Large intestine (tissue), 12 donors: ENCODE measurements at places on chromosomes 16 and 17. TPM values are rescaled to one million over a fixed set of nuclear protein-coding genes. Genes with fewer than 3 reads are reported as not detected.

DNA sequence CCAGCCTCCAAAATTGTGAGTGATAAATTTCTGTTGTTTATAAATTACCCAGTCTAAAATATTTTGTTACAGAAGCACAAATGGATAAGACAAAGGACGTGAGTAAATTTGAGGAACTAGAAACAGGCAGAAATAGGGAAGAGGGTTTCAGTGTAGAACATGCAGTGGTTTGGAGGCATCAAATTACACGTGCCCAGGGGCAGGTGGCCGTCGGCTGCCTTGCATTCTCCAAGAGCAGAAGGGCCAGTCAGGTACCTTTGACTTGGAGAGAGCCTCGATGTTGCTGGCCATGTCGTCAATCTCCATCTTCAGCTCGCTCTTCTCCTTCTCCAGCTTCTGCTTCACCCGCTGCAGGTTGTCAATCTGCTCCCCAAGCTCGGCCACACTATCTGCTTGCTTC lies 54.3 kb downstream of the MYH13 start:
- H3K4me1 ChIP-seq: no peaks in the 10 kb centered on the region
- DNase-seq: no peak
- H3K27me3 ChIP-seq: peaks cover 7% of the 10 kb centered on the region
- no peaks in the 10 kb centered on the region for H3K36me3 ChIP-seq
- no peak overlapping the region for H3K4me3 ChIP-seq

The MYH13 gene
- polyA plus RNA-seq: 0.04 TPM

DNA sequence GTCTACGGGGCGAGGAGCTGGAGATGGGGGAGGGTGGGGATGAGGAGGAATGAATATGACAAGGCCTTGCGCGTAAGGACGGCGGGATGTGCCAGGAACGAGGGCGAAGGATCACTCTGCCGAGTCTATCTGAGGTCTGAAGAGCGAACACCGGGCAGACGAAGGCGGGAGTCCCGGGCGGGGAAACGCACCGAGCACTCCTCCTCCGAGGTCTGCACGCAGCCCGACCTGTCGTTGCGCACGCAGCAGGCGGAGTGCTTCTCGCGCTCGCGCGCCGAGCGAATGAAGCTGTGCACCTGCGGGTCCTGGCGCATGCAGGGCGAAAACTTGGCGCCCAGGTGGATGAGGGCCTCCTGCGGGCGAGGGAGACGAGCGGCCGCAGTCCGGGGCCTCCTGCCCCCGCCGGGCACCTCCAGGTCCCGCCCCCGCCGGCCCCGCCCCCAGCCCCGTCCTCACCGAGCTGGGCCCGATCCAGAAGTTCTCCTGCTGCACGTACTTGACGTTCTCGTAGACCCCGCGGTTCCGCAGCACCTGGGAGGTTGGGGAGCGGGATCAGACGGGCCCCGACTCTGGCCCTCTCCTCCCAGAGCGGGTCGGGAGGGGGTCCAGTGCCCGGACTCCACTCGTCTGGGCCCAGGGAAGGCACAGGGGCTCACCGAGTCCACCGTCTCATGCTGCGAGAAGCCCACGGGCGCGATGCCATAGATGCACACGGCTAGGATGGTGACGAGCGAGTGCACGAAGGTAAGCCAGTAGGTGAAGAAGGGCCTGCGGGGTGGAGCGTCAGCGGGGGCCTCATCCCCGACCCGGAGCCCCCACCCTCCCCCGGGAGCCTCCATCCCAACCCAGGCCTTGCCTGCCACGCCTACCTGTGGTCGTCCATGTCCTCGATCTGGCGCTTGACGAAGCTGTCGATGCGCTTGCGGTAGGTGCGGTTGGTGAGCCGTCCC lies 7.6 kb downstream of the SNRNP25 start:
- H3K27me3 ChIP-seq: no peaks in the 10 kb centered on the region
- H3K36me3 ChIP-seq: peaks cover 67% of the 10 kb centered on the region
- H3K4me3 ChIP-seq: no peak overlapping the region
- DNase-seq: no peak

DNA sequence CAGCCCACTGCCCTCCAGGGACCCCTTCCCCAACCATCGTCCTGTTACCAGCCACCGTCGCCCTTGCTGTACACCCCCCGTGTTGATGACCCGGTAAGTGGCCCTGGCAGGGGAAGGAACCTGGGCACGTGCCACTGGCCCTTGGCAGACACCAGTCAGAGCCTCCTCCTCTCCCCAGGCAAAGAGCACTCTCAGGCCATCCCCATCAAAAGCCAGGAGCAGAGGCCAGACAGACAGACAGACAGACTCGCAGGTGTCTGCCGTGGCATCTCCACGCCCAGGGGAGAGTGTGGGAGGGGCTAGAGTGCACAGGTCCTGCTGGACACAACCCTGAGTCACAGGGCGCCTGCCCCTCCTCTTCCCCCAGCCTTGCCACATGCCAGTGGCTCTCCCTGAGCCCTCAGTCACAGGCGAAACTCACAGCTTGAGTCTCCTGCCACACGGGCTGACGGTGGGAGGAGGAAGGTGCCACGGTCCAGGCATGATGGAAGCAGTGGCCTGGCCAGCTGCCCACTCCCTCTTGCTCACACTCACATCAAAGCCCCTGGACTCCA lies 7.8 kb downstream of the CLCN7 start:
- H3K4me3 ChIP-seq: no peak overlapping the region
- H3K36me3 ChIP-seq: peaks cover 14% of the 10 kb centered on the region
- no peak for DNase-seq
- peaks cover 4% of the 10 kb centered on the region for H3K4me1 ChIP-seq

DNA sequence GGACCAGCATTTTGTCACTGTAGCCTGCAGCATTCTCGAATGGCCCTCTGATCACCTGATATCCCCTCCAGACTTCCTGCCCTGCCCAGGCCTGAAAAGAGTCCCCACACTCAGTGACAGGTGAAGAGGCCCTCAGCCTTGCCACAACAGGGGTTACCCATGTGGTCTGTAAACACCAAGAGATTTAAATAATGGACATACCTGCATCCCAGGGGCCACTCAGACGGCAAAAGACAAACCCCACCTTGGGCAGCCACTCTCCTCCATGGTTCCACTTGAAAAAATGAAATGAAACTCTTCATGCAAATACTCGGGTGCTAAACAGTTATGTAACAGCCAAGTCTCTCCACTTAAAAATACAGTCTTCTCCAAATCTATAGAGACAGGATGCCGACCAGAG lies 22.9 kb upstream of the PECAM1 start:
- H3K4me1 ChIP-seq: peaks cover 7% of the 10 kb centered on the region
- H3K36me3 ChIP-seq: no peaks in the 10 kb centered on the region
- no peak overlapping the region for H3K27ac ChIP-seq

The KRT34 gene
- polyA plus RNA-seq: not detected

DNA sequence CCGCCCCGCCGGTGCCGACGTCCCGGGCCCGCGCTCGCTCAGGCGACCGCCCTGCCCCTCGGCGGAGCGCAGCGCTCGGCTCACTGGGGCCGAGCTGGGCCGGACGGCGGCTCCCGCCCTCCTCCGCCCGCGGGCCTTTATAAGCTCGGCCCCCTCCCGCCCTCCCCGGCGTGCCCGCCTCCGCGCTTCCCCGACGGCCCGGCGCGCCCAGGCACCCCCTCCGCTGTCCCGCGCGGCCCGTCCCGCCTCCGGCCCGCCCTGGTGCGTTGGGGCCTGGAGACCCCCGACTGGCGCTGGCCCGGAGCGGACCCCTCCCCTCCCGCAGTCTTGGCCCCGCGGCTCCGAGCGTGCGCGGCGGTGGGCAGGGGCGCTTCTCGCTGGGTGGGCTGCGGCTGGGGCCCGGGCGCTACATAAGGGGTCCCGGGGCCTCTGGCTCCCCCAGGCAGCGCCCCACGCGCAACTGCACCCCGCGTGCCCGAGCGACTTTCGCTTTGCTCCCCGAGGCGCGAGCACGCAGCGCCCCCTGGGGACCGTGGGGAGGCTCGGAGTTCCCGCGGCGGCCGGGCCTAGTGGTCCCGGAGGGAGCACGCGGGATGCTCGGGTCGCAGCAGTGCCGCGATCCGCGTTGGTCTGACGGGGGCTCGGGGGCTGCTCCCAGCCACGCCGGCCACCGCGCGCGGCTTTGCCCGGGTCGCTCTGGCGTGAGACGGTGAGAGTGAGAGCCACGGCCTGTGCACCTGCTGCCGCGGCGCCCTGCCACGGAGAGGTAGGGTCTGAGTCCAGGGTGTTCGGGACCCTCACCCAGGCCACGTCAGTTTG lies at the start of gene PIEZO1:
TSS of gene PIEZO1 (minus strand) at position 115 of the 819 bp plus-strand sequence. CDS start 256 bp downstream, outside the sequence.
- peaks cover 39% of the 10 kb centered on the region for H3K4me1 ChIP-seq
- no peaks in the 10 kb centered on the region for H3K36me3 ChIP-seq
- peak within 1 kb of the TSS; percentile 52 for H3K4me3 ChIP-seq
- DNase-seq: no peak
- no peaks in the 10 kb centered on the region for H3K27me3 ChIP-seq

The FA2H gene
- polyA plus RNA-seq: 10.4 TPM

GRCh38 chr17:35540589-35541404 lies 3.3 kb upstream of the SLFN12L start:
- H3K4me1 ChIP-seq: no peaks in the 10 kb centered on the region
- no peak for DNase-seq
- no peaks in the 10 kb centered on the region for H3K36me3 ChIP-seq
- no peak overlapping the region for H3K27ac ChIP-seq
- peaks cover 13% of the 10 kb centered on the region for H3K27me3 ChIP-seq
